ENCODE measurements at places on chromosomes 2 and 18.

DNA sequence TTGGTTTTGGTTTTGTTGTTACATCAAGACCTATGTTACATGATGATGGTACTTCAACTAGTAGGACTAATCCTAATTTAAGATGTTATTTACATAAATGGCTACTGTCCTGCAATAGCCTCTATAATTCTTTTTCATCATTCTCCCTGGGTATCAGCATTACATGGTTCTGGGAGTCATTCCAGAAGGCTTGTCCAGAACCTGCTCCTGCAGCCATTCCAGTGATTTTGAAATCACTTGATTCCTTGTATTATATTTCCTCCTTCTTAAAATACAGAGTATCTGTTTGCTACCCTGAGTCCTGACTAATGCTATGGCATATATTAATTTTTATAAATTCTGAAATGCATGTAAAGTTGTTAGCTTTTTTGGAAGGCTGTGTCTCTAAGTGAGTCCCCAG, 400.5 kb upstream of the MEIS1 start:
- DNase-seq: no peak

- DNase-seq: no peak
Observed at GRCh38 chr2:4134551-4135550, 431.5 kb downstream of the DCDC2C start.

- no peak for DNase-seq
Observed at GRCh38 chr2:120736202-120736623, 545 bp downstream of the GLI2 start.

DNA sequence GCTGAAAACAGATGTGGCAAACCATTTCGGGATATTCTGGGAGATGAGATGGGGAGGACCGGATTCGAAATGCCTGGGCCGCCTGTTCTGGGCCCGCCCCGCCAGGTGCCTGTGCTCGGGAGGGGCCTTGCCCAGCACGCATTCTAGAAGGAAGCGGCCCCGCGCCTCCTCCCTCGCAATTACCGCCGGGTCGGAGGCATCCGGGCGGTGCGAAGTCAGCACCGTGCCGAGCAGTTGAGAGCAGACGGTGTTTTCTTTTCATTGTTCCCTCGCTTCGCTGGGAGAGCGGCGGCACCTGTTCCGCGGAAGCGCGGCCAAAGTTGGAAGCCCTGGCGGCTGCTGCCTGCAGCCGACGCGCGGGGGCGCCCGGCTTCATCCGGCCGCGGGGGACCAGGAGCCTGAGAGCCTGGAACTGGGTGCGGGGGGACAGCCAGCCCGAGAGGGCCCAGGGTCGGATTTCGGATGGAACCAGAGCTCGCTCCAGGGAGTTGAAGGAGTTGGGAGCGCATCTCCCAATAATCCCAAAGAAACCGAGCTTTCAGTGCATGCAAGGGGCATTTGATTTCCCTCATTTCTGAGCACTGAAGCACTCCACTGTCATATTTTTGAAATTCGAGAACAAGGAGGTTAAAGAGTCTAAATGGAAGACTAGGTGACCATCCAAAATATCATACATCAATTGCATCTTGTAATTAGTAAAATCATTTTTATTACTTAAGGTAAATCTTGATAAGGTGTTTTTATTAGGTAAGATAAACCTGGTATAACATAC, 241.8 kb upstream of the RAB12 start:
- peak; percentile 71 for DNase-seq

- DNase-seq: no peak
Observed at GRCh38 chr2:161995553-161996016, 78.4 kb downstream of the DPP4 start.

- no peak for DNase-seq
Observed at GRCh38 chr2:43078781-43079755, 147.3 kb downstream of the ZFP36L2 start.

GRCh38 chr2:118032169-118033013, 18.5 kb upstream of the CCDC93 start:
- peak; percentile 2 for DNase-seq

GRCh38 chr2:138503087-138503442, 1.5 kb downstream of the SPOPL start:
- no peak for DNase-seq

DNA sequence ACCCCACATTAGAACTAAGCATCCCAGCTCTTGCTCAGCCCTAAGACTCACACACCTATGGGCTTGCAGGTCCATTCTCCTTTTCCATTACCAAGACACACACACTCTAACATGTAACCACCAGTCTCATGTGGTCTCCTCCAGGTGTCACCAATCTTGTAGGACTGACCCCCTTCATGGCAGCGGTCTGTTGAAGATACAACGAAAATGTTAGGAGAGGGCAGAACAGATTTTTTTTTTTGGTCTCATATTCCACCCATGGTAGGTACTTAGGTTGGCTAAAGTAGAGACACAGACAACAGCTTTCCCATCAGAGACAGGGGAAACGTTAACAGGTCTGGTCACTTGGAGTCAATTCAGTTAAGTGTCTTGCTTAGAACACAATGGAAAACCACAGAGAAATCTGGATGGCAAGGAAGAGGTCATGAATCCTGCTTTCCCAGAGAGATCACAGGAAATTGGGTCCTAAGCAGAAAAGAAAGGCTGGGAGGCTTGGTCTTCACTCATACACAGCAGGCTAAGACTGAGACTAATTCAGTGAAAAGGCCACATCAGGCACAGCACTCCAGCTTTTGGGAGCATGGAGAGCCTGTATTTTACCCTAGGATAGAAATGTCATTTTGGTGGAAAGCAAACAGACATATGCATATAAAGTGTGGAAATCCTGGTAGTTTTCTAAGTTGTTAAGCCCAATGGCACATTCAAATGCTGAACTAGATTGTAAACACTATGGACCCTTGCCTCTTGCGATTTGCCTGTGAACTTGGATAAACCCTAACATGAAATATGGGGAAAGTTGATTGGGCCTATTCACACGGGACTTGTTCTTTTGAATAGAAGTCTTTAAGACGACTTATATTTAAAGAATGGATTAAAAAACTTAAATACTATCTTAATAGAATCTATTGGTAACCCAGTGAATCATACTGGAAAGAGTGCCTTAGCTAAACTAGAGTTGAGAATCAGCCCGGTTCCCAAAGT, 3.8 kb downstream of the FN1 start:
- DNase-seq: no peak

GRCh38 chr2:9808334-9809063, 34.8 kb upstream of the TAF1B start:
- DNase-seq: no peak

DNA sequence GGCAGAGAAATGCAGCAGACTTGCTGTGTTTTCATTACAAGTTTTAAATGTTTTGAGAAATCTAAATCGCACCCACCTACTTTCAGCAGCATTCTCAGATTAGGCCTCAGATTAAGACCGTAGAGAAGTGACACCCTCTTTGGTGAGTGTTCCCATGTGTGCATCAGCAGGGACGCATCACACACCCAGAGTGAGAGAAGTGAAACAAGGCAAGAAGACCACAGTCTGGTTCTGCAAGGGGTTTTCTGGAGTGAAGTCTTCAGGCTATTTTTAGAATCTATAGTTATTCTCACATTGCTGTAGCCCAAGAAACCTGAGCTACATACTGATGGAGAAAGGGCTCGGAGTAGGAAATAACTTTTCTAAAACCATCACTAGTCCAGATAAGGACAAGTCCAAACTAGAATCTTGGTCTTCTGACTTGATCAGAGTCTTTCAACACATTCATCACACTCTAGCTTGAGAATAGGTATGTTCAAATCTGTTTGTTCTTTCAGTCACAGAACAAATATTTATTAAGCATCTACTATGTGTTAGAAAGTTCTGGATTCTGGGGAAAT, 1216.6 kb upstream of the PIK3C3 start:
- no peak for DNase-seq

GRCh38 chr2:42554392-42554791, 14.0 kb upstream of the MTA3 start:
- no peak for DNase-seq

GRCh38 chr2:100857915-100858314, 38.0 kb downstream of the NPAS2 start:
- DNase-seq: no peak

DNA sequence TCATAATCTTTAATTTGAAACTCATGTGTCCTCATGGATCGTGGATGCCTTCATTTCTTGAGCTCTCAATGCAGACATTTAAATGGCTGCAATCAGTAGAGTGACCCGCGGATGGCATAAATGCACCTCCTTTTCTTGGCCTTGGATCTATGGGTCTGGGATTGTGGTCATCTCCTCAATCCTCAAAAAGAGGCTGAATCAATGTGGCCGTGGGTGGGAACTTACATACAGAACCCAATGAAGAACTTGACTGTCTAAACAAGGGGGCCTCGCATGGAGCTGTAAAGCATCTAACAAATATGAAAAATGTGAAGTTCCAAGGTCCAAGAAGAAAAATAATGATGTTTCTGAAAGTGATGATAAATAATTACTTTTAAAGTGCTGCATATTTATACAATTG, 2.9 kb downstream of the HOXD13 start:
- DNase-seq: no peak

DNA sequence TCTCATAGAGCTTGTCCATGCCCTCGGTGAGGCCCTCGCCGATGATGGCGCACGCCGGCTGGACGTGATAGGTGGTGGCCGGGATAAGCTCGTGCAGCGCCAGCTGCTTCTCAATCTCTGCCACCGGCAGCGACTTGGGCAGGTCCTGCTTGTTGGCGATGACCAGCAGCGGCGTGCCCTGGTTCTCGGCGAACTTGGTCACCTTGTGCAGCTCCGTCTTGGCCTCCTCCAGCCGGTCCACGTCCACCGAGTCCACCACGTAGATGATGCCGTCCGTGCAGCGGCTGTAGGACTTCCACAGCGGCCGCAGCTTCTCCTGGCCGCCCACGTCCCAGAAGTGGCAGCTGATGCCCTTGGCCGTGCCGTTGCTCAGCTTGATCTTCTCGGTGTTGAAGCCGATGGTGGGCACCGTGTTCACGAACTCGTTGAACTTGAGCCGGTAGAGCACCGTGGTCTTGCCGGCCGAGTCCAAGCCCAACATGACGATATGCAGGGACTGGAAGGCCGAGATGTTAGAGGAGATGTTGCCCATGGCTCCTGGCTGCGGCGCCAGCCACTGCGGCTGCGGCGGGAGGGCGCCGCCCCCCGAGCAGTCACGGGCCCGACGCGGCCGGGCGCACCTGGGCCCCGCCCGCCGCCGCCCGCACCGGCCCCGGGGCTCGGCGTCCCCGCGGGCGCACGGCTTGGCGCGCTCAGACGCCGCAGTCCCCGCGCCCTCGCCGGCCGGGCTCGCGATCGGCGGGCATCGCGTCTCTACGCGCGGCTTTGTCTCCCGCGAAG, 636 bp downstream of the ARL4C start:
- peak; percentile 54 for DNase-seq

GRCh38 chr2:233711312-233712008, 1.2 kb upstream of the UGT1A5 start:
- DNase-seq: peak; percentile 67

DNA sequence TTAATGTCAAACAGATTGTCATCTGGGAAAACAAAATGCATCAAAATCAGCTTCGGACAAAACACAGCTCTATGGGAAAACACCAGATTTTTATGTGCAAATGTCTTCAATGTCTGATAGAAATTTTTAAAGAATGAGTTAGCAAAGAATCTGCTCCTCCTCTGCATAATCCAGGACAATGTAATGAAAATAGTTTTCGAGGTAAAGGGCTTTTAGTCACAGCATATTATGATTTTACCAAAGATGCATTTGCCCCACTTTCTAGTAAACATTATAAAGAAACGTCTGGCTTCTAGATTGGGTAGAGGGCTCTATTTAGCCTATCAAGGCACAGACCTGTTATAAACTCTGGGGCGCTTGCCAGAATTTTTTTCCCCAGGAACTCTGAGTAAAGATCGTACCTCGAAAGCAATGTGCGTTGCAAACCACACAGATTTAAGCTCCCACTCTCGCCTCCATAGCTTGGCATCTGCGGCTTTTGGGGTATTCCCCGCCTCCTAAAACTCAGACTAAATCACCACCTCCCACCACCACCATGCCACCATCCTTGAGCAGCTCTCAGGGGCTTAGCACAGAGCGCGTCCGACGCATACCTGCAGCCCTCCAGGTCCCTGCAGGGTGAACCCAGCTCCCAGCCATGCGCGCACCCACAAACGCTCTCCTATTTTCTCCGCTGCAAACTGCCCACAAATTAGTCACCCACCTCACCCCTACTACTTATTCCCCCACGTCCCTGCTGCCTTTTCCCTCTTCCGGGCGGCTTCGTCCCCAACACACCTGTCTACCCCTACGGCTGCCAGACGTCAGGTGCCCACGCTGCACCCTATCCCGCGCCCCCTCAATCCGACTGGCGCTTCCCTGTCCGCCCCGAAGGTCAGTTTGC, 829 bp downstream of the ACVR1C start:
- no peak for DNase-seq

DNA sequence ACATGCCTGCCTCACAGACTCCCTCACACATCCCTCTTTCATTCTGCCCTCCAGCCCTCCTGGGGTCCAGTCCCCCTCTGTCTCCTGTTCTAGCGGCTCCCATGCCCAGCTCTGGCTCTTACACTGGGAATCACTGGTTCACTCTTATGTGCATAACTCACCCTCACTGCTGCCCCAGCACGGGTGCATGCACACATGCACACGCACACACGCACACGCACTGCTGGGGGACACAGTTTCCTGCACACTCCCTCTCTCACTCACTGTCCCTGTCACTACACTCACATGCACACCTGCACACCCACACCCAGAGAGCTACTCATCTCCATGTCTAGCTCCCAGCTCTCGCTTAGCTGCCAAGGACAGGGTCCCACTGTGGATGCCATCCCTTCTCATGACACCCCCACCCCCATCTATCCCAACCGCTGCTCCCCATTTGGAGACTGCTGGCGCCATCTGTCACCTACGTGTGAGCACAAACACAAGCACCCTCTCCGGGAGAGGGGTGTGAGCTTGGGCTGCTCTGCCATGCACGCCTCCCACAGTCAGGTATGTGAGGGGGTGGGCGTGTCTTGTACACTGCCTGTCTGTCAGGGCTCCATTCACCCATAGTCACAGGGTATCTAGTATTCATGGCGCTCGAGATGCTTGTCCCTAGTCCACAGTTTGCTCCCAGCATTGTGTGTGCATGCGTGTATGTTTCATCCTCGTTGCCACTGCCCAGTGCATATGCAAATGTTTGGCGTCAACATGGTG, 1.8 kb downstream of the ASIC4 start:
- no peak for DNase-seq

- DNase-seq: no peak
Observed at GRCh38 chr2:190435031-190435670, 27.0 kb downstream of the MFSD6 start.
